ENCODE measurements at places on chromosomes 12 and 14.

DNA sequence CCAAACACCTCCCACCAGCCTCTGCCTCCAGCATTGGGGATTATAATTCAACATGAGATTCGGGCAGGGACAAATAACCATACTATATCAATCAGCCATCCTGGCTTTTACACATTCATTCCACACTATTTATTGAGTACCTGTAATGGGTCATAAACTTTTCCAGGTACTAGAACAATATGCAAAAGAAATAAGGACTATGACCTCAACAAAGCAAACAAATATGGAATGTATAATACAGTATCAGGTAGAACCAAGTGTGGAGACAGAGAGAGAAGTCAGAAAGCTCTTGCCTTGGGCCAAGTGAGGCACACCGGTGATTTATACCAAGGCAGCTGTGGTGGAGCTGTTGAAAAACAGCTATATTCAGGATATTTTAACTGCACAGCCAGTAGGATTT lies 116.3 kb downstream of the TSPAN8 start:
- DNase-seq = no peak

DNA sequence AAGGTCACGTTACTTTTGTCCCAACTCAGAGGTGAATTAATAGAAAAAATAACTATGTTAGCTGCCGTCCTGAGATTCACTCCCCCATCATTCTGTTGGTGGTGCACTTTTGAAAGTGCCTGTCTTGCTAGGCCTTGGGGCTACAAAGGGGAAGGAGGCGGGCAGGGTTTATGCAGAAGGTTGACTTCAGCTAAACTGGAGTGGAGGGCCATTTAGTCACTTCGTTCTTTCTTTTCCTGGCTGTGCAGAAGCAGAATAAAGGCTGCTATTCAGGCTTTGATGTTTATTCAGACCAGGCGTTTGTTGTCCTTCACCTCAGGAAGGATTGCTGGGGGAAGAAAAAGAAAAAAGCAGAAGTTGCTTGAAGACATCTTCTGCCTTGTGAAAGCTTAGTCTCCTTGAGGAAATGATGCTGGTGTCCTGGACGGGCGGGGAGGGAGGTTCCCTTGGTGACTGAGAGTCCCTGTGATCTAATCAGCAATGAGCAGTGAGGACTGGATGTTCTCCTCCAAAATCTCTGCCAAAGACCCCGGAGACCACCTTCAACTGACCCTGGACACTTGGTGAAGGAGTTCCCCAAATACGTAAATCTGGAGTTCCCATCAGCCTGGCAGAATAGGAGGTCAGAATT lies 4.0 kb downstream of the GLT1D1 start:
- no peak for DNase-seq

DNA sequence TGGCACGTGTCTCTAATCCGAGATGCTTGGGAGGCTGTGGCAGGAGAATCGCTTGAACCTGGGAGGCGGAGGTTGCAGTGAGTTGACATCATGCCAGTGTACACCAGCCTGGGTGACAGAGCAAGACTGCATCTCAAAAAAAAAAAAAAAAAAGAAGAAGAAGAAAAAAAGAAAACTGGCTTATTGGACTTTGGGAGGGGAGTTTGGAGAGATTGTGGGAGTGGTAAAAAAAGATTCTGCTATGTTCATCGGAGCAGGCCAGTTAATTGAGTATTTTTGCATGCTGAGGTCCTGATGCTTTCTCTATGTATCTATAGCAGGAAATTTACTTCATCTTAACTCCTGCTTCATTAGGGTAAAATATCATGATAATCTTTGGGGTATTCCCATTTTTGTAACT lies 11.6 kb downstream of the CNOT2 start:
- no peak for DNase-seq

GRCh38 chr12:5140190-5140589 lies 96.5 kb downstream of the KCNA5 start:
- no peak for DNase-seq

DNA sequence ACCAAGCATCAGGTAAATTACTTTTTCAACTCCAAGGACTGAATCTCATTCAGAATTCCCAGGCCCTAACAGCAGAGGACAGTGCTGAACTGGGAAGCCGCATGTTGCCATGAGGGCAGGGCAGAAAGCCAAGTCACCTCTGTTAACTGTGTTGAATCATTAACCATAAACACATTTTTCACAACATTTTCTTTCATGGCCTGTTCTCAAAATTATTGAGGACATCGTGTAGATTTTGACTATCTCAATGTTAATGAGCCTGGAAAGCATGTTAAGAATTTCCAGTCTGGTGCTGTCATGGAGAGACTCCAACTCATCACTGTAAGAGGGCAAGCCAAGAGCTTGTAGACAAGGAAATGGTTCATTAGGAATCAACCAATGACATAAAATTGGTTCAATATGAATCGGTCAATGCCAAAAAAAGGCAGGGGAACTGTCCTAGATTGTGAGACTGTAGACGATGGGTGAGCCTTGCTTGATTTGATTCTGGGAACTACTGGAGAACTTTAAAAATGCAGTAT lies 33.7 kb downstream of the CPM start:
- DNase-seq = peak; percentile 89

DNA sequence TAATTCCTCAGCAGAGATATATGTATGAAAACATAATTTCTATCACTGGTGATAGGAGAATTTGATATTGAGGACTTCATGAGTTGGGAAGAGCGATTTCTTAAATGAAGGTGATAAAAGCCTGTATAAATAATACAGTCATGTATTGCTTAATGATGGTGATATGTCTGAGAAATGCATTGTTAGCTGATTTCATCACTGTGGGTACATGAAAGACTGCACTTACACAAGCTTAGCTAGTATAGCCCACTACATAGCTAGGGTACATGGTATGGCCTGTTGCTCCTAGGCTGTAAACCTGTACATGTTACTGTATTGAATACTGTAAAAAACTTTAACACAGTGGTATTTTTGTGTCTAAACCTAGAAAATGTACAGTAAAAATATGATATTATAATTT lies 63.4 kb downstream of the ANO4 start:
- no peak for DNase-seq

- DNase-seq = no peak
Measured at GRCh38 chr12:103387385-103387784, 108.4 kb downstream of the C12orf42 start.

- DNase-seq = no peak
Measured at GRCh38 chr12:68031881-68032739, 42.9 kb downstream of the IFNG-AS1 start.

GRCh38 chr12:104653730-104654664 lies 197.2 kb downstream of the CHST11 start:
- DNase-seq = no peak

All from fibroblast of skin of left quadriceps (primary cell).